Kasumi-1 (cell line): ENCODE measurements at places on chromosomes 2 and 18.

DNA sequence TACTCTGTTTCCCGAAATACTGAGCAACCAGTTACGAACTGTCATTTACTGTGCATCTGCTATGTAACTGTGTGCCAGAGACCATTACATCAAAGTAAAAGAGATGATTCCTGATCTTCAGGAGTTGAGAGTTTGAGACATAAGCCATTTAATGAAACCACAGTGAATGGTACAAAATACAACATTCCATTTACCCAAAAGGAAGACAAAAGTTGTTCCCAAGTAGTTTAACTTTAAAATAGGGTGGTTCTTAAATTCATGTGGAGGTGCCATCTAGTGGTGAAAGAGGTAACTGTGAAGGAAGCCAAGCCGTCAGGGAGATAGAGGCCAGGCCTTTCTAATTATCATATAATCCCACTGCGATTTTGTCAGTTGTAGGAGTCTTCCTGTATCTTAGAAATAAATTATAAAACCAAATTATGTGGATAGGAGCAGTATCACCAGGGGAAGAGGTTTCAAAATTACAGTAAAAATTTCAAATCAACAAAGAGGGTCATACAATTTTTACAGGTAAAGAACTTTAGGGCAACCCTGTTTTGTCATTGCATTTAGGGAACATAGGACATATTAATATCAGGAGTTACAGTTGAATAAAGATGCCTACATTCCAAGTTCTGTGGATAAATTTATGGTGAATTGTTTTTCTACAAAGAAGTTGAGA lies 67.7 kb downstream of the EPAS1 start:
- peak; percentile 81 for DNase-seq

DNA sequence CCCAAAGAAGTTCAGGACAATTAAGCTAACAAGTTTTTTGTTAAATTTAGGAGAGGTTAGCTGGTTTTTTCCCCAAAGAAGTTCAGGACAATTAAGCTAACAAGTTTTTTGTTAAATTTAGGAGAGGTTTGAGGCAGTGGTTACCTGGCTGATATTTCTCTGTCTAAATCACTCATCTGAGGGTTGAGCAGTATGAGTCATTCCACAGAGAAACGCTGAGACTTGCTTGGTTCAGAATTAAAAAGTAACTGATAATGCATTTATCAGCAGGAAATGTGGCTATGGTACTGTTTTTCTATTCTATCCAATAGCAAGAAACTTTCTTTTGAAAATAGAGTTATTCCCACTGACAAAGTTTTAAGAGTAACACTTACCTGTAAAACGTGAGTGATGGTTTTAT lies 22.8 kb upstream of the KIDINS220 start:
- DNase-seq, result no peak

DNA sequence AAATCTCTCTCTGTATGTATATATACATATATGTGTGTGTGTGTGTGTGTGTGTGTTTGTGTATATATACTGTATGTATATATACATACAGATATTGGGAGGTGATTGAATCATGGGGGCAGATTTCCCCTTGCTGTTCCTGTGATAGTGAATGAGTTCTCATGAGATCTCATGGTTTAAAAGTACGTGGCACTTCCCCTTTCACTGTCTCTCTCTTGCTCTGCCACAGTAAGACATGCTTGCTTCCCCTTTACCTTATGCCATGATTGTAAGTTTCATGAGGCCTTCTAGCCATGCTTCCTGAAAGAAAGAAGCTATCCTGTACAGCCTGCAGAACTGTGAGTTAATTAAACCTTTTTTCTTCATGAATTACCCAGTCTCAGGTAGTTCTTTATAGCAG lies 18.8 kb upstream of the CCDC195 start:
- DNase-seq, result no peak

- no peak for DNase-seq
Observed at GRCh38 chr2:42698940-42699339, 65.0 kb downstream of the OXER1 start.

- DNase-seq, result no peak
Observed at GRCh38 chr2:57444752-57445430, 601.7 kb upstream of the VRK2 start.

GRCh38 chr2:127044977-127045661 lies 61.8 kb downstream of the BIN1 start:
- DNase-seq, result no peak
